ENCODE measurements at places on chromosomes 13 and 19.
A peak's percentile ranks its signal among the peaks of the same experiment; 100 is the strongest.

GRCh38 chr19:33670398-33670797 lies 48.6 kb downstream of the CHST8 start:
- DNase-seq, result no peak

DNA sequence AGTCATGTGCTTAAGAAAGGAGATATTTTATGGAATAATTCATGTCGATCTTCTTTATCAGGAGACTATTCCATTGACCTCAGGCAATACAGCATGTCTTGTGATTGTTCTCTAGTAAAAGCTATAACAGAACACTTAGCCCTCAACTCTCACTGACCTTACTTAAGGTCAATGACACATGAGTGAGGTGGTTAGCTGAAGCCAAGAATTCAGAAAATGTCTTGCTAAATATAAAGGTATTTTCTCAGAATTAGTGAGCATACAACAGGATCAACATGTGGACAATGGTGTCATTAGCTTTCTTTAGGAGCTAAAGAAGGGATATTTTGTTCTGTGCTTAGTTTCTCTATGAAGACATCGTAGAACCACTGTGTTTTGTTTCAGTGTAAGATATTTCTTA lies 1730.4 kb upstream of the SLC10A2 start:
- no peak for DNase-seq

- DNase-seq, result no peak
Measured at GRCh38 chr13:102913914-102914313, 68.1 kb downstream of the ERCC5 start.

GRCh38 chr19:45569619-45570421 lies 14.8 kb downstream of the OPA3 start:
- DNase-seq, result peak; percentile 66

DNA sequence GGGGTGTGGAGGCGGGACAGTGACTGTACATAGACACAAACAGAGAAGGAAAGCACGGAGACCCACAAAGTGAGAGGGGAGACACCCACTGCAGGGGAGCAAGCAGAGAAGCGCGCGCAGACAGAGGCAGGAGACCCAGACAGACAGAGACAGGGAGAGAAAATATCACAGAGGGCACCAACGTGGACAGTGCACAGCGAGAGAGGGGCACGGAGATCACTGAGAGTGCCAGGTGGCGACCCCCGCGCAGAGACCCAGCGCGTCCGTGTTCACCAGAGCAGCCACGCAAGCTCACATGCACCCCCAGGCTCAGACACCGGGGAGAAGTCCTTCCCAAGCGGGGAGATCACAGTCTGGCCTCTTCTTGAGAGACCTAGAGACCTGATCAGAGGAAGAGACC lies 1.4 kb upstream of the CACNG7 start:
- no peak for DNase-seq

DNA sequence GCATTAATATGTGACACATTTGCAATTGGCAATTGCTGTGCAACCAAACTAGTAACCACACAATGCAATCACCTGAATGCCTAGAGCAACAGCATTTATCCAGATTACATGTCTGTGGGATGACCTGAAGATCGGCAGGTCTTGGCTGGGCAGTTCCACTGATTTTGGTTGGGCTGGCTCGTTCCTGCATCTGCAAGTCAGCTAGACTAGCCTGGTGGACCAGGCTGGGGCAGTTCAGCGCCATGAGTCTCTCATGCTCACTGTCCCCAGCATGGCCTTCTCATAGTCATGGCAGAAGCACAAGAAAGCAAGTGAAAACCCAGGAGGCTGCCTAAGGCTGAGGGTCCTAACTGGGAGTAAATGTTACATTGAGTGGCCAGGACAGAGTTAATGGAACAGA lies 229.1 kb upstream of the TSHZ3 start:
- no peak for DNase-seq

- peak; percentile 39 for DNase-seq
Measured at GRCh38 chr19:10604460-10604980, 17.4 kb upstream of the AP1M2 start.

GRCh38 chr13:96238861-96239260 lies 149.0 kb downstream of the HS6ST3 start:
- DNase-seq, result no peak

GRCh38 chr13:36130193-36130551 lies 1.0 kb downstream of the DCLK1 start:
- no peak for DNase-seq

GRCh38 chr13:113471844-113472243 lies 18.6 kb upstream of the ADPRHL1 start:
- DNase-seq, result no peak

GRCh38 chr19:29741776-29742175 lies 26.7 kb upstream of the C19orf12 start:
- DNase-seq, result no peak

DNA sequence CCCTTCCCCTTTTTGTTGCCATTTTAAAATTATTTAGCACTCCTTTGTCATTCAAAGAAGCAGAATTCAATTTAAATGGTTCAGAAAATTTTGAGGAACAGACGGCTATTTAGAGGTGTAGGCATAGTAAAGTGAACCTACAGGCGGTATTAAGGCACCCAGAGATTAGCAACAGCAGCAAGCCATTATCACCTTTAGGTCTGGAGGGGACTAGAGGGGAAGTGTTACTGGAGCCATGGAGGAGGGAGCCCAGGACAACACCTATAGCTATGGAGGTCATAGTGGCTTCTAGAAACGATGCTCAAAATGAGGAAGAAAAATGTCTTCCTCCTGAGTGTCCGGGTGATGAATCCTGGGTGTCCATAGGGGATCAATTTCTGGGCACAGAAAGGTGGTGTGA lies 25.8 kb upstream of the MBNL2 start:
- no peak for DNase-seq

GRCh38 chr13:50361282-50361681 lies 346.0 kb downstream of the KCNRG start:
- DNase-seq, result no peak

GRCh38 chr19:28426110-28426729 lies 786.7 kb downstream of the UQCRFS1 start:
- DNase-seq, result no peak

- no peak for DNase-seq
Measured at GRCh38 chr13:112453207-112453829, 77.2 kb downstream of the SPACA7 start.

GRCh38 chr19:55580628-55581144 lies at the start of gene ZNF579:
ZNF579 (minus strand) TSS chr19:55580848; CDS start chr19:55579639, 1,209 bp downstream.
- DNase-seq, result peak; percentile 88

GRCh38 chr13:73810647-73811046 lies 323.6 kb downstream of the KLF12 start:
- DNase-seq, result no peak

- no peak for DNase-seq
Measured at GRCh38 chr19:50416034-50416977, 2.4 kb upstream of the SPIB start.

DNA sequence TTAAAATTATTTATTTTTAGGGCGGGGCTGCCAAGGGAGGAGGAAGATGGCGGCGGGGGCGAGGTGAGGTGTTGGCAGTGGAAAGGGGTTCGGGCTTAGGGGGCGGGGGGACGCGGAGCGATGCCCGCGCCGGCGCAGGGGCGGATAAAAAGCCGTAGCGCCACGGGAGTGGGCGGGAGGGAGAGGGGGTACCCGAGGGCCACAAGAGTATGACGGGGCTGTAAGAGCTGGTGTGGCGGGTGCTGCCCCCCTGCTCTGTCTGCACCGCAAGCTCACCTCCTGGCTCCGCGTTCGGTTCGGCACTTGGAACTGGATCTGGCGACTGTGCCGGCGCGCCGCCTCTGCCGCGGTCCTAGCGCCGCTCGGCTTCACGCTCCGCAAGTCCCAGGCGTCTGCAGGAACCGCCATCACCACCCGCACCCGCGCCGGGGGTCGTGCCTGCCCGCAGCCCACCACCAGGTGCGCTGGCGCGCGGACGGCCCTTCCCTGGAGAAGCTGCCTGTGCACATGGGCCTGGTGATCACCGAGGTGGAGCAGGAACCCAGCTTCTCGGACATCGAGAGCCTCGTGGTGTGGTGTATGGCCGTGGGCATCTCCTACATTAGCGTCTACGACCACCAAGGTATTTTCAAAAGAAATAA lies 265.2 kb upstream of the SGCG start:
- DNase-seq, result no peak

GRCh38 chr13:39967199-39967959 lies 311.9 kb downstream of the COG6 start:
- no peak for DNase-seq

DNA sequence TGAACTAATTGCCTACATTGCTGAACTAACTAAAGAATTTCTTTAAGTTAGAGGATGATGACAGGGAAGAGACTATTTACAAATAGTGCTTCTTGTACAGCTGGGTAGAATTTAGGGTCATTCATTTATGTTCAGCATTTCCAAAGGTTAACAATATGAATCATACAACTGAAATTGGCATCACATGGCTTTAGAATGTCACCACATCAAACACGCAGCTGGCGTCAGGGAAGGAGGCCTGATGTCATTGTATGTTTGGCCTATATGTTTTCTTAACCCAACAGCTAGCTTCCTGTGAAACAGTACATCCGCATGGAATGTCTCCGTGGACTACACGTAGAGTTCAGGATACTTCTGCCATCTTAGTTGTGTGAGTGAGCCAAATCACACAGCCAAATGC lies 99.0 kb upstream of the TNFSF11 start:
- DNase-seq, result peak; percentile 31

DNA sequence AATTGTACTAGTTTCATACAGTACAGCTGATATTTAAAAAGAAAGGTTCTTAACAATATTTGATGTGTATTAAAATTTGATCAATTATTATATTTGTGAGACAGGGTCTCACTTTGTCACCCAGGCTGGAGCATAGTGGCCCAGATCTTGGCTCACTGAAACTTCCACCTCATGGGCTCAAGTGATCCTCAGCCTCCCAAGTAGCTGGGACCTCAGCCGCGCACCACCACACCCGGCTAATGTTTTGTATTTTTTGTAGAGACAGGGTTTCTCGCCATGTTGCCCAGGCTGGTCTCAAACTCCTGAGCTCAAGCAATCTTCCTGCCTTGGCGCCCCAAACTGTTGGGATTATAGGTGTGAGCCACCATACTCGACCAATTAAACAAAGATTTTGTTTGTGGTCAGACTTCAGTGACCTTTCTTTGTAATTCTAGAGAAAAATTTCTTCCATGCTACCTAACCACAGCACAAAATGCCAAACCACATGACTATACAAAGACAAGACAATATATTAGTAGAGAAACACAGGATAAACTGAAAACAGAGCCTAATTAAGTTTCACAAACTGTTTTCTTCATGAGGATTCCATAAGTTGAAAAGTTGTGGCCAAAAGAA lies 59.6 kb downstream of the RBM26 start:
- no peak for DNase-seq

DNA sequence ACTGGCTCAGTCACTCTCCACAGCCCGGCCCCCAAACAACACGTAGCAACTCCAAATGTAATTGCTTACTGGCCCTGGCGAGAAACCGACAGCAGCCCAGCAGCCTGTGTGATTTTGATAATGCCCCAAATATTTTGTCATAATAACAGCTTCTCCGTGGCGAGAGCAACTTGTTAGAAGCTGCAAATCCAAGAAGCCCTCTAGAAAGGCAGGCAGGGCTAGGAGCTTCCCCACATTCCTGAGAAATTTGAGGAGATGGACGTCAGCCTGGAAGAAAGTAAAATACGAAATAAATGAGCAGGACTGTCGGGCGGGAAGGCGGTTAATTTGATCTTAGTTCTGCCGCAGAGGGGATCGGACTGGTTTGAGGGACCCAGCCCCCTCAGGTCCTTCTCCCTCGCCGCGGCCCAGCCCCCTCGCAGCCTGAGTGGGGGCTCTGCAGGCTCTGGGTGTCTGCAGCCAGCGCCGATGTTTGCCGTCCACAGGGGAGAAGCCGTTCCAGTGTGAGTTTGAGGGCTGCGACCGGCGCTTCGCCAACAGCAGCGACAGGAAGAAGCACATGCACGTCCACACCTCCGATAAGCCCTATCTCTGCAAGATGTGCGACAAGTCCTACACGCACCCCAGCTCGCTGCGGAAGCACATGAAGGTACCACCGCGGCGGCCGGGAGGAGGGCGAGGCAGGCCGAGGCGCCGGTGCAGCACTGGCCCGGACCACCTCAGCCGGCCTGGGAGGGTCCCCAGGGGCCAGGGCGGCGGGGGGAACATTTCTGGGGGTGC lies 3.1 kb downstream of the ZIC2 start:
- DNase-seq, result no peak

DNA sequence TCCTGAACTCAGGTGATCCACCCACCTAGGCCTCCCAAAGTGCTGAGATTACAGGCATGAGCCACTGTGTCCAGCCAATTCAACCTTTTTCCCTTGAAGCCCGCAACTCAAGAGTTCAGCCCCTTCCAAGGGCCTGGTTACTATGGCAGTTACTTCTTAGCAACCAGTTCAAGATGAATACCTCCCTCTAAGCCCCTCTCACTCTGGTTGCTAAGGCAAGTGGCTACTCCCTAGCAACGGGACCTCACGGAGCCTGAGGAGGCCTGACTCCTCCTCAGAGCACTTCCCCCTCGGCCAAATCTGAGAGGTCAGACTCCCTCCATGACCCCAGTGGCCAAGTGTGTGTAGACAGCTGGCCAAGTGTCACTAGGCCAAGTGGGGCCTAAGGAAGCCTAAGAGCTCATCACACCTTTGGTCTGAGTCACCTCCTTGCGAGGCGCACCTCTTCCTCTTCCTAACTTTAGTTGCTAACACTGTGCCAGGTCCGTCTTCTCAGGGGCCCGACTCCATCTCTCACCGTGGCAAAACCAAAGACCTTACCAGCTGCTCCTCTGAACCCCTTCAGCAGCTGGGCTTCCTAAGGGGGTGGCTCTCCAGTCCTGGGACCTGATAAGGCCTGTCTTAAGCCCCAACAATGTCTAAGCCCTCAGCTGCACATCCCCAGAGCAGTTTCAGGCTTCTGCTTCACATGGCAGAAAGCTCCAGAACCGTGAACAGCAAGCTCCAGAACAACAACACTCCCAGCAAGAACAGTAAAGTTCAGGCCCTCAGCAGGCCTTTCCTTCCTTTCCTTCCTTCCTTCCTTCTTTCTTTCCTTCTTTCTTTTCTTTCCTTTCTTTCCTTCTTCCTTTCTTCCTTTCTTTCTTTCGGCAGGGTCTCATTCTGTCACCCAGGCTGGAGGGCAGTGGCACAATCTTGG lies 9.6 kb downstream of the CD37 start:
- no peak for DNase-seq

DNA sequence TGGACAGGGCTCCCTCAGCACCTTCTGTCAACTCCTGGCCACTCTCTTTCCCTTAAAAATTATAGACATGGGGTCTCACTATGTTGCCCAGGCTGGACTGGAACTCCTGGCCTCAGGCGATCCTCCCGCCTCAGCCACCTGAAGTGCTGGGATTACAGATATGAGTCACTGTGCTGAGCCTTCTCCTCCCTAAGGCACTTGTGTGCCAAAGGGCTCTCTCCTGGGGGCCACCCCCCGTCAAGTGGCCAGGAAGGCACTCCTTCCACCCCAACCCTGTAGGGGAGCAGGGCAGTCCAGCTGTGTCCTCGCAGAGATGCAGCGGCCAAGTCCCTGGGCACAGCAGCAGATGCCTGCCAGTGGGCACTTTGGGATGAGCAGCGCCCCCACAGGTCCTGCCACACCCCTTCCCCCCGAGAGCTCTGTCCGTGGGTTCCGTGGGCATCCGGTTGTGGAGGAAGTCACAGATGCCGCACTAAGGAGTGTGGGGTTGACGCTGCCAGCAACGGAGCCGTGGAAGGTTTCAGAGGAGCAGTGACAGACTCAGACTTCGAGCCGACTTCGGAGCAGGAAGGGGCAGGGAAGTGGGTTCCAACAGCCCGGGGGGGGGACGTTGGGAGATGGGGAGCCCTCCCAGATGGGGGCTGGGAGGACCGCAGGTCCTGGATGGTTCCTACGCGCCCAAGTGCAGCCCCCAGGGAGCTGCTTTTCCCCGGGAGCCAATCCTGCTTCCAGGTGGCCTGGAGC lies 3.3 kb upstream of the UQCR11 start:
- peak; percentile 28 for DNase-seq
